Nasal cavity respiratory epithelium epithelial cell of viscerocranial mucosa (primary cell): ENCODE measurements at places on chromosomes 3 and 15. TPM values are rescaled to one million over a fixed set of nuclear protein-coding genes. Genes with fewer than 3 reads are reported as not detected.

Gene DNAH12
- under 0.01 and 0.21 TPM in 2 replicates for total RNA-seq

Gene RTP1
- not detected in 2 replicates for total RNA-seq

Gene ZNF654
- total RNA-seq, result 15.4 and 23.8 TPM in 2 replicates

Gene PCLAF
- total RNA-seq, result 1.4 TPM in 2 replicates

Gene MYEF2
- 3.5 and 3.8 TPM in 2 replicates for total RNA-seq

Gene SCAMP5
- total RNA-seq, result under 0.01 and 0.64 TPM in 2 replicates

Gene LRRN1
- total RNA-seq, result under 0.01 and 15.3 TPM in 2 replicates

Gene MASP1
- under 0.01 and 0.21 TPM in 2 replicates for total RNA-seq

Gene MST1R
- 21.9 and 24.4 TPM in 2 replicates for total RNA-seq
